ENCODE measurements at places on chromosomes 2 and 18.

DNA sequence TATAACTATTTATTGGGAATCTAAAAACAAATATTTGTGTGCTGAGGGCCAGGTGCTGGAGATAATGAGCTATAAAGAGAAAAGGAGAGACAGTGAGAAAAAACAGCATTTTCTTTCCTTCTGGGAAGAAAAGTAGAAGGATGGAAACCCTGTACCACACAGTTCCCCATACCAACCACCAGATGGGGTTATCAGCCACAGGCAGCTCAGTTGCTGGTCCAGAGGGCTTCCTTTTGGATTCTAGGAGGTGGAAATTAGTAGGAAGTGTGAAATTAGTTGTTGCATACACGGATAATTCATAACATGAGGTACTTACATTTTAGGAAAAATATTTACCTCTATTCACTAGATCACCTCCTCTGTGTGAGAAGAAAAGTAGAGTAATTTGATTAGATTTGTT, 237.0 kb upstream of the FOSL2 start:
- DNase-seq = no peak

DNA sequence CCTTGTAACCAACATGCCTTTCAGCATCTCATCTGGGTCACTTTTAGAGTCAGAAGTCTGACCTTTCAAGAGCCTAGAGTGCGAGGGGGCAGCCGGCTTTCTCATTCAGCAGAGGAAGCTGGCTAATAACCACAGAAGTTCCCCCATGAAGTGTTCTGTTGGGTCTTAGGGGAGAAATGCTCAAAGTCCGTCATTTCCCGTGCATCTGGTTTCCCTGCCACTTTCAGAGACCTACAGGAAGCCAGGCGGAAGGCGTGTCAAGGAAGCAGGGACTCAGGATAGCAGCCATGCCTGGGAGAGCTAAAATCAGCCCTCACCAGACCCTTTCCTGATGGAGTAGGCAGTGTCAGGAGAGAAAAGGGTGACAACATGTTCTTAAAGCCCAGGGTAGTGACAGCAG, 301.8 kb upstream of the ID2 start:
- DNase-seq = no peak

- no peak for DNase-seq
These were observed 39.7 kb downstream of the HS6ST1 start for GRCh38 chr2:128279009-128279408.

DNA sequence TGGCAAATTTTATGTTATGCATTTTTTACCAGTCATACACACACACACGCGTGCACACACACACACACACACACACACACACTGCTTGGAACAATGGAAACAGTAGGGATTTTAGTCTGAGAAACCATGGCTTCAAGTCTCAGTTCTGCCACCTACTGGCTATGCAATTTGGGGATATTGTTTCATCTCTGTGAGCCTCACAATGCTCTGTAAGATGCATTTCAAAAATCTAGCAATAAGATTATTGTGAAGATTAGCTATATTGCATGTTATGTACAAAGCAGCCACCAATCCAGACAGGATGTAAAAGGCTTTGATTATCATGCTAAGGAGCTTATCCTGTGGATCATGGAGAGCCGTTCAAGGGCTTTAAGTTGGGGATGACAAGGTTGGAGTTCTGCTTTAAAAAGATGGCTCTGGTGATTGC, 401.4 kb downstream of the NBAS start:
- DNase-seq = no peak

- DNase-seq = no peak
These were observed 8.7 kb upstream of the ADGRF3 start for GRCh38 chr2:26355038-26355995.

DNA sequence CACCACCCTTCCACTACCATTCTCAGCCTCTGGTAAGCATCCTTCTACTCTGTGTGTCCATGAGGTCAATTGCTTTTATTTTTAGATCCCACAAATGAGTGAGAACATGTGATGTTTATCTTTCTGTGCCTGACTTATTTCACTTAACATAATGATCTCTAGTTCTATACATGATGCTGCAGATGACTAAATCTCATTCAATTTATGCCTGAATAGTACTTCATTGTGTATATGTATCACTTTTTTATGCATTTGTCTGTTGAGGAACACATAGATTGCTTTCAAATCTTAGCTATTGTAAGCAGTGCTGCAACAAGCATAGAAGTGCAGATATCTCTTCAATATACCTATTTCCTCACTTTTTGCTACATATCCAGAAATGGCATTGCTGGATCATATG, 733.3 kb downstream of the SUCLG1 start:
- no peak for DNase-seq

GRCh38 chr2:10978090-10978670, 66.4 kb downstream of the KCNF1 start:
- DNase-seq = no peak

DNA sequence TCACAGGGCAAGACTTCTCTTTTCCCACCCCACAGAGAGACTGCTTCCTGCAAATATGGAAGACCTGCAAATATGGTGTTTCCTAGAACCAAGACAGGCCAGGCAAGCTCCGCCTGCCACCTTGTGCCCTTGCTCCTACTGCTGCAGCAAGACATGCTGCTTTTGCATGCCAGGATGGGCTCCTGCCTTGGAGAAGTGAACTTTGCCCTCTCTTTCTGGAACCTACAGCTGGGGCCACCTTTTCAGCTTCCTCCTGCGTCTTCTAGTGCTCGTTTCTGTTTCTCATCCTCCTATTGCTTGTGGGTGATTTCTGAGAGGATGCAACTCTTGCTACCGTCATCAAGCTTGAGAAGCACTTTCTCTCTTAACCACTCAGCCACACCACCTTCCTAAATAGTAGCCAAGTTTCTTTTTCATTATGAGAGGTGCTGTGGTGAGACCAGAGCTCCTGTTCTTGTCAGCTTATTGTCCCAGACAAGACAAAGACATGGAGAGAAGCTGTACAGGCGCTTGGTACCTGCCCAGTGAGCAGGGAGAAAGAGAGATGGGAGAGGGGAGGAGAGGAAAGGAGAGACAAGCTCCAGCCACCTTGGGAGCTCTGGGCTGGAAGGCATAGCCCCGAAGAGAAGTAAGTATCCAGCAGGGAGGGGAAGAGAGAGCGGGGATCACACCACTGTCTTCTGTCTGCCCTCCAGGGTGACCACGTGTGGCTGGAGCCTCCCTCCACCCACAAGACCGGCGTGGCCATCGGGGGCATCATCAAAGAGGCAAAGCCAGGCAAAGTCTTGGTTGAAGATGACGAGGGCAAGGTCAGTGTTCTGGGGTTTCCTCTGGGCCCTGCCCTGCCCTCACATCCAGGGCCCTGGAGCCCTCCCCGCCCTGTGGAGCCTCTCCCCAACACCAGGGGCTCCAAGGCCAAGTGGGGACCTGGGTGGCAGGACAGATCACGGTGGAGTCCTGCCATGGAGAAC, 28.3 kb downstream of the MYO7B start:
- DNase-seq = no peak

DNA sequence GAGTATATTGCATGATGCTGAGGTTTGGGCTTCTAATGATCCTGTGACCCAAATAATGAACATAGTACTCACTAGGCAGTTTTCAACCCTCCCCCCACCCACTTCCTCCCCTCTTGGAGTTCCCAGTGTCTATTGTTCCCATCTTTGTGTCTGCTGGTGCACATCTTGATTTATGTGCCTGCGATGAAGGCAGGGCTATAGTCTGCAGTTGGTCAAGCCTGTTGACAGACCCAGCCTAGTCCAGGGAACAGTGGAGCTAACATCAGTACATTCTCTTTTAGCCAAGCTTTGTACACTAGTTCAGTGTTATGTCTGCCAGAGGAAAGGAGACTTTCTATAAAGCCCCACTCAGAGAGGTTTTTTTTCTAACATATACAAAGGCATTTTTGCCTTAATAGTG, 287.6 kb downstream of the CPS1 start:
- no peak for DNase-seq

GRCh38 chr2:70817284-70817954, 3.0 kb downstream of the CLEC4F start:
- DNase-seq = no peak

GRCh38 chr2:85409845-85410583, at the start of gene CAPG:
Gene CAPG, minus strand, starts transcription at chr2:85410366. Its CDS starts 8,221 bp downstream, at chr2:85402145.
- peak; percentile 22 for DNase-seq

- no peak for DNase-seq
These were observed 162.9 kb upstream of the APCDD1 start for GRCh38 chr18:10291568-10291981.

GRCh38 chr2:126657148-126657635, 1.2 kb downstream of the GYPC start:
- peak; percentile 41 for DNase-seq

DNA sequence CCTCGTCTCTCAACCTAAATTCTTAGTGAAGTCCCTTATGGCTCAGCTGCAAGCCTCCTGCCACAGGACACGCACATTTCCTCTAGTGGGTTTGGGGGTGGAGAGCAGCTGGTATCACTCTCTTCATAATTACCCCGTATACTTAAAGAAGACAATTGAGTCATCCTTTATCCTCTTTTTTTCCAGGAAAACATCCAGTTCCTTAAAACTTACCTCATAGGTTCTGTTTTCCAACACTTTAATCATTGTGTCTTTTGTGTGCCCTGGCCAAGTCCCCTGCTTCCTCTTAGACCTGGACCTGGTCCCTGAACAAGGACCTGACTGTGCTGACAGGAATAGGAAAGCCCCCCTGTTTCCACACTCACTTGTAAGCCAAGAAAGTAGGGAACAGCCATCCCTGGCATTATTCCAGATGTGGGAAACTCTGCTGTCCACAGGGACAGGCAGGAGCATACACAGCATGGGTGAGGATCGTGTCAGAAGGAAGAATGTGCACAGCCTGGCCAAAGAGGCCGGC, 42.3 kb upstream of the MYO1B start:
- DNase-seq = no peak

GRCh38 chr2:240347949-240348500, 87.4 kb upstream of the GPC1 start:
- DNase-seq = no peak

DNA sequence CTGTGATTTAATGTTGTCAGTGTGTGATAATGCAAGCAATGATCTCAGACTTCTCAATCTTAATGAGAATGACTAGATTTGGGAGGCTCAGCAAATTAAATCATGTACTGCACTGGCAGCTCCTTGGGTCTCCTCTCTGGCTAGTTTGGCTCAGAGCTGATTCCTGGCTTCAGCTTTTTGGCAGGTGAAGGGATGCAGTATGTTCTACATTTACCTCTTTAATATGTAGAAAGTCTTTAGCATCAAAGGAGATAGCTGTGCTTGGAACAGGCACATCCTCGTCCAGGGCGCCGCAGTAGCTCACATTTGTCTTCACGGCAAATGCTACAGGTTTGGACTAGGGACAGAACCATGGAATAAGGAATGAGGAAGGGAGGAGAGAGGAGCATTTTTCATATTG, 52.4 kb upstream of the ARL5A start:
- no peak for DNase-seq

DNA sequence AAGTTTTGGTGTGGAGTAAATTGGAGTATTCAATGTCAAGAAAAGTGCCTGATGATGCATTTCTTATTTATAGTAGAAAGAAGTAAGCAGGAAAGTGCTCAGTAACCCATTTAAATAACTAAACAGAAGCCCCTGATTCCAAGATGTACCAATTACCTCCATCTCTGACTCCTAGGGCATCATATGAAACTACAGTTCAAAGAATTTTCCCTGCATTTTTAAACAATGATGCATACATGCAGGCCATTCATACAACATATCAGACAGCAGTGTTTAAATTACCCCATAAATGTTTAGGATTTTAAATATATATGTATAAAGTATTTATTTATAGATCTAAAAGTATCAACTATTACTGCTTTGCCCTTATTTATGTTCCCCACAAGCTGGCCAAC, 36.2 kb downstream of the FTCDNL1 start:
- DNase-seq = no peak

- DNase-seq = no peak
These were observed 40.6 kb downstream of the KIAA2012 start for GRCh38 chr2:202113571-202114142.

- peak; percentile 70 for DNase-seq
These were observed 625 bp downstream of the ARPC2 start for GRCh38 chr2:218217360-218218267.

GRCh38 chr18:76970770-76971559, 148.6 kb downstream of the ZNF236 start:
- DNase-seq = no peak

DNA sequence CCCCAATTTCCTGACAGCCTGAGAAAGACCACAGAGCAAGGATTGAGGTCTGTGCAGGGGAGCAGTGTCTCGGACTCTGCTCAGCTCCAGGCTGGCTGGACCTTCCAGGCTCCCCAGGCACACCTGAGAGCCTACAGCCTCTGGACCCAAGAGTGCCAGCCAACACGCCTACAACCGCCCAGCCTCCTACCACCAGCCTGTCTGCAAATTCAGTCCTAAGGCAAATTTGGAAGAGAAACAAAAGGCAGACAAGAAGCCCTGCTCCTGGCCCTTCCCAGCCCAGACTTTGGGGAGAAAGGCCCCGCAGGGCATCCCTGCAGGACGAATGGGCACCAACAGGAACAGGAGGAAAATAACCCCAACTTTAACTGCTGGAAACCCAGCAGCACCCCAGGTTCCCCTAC, 1.9 kb downstream of the HS6ST1 start:
- DNase-seq = no peak

- DNase-seq = no peak
These were observed 39.1 kb downstream of the ATOH8 start for GRCh38 chr2:85792783-85793441.

DNA sequence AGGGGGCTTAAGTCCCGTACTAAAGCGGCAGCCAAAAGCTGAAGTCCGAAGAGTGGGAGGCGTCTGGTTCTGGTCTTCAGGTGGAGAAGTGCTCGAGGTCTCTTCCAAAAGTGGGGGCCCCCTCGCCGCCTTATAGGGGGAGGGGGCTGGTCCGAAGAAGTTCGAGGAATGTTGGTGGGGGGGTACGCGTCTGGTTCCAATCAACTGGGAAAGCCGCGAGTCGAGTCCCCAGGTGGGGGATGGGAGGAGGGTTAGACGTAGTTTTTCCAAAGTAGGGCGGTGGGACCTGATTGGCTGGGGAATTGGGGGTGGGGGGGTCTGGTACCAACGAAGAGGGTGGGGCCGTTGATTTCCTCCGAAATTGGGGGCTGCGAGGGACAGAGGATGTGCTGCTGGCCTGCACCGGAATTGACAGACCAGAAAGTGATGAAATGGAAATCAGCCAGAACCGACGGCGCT, 594 bp downstream of the ITM2C start:
- no peak for DNase-seq

GRCh38 chr2:54465143-54465542, 9.0 kb downstream of the SPTBN1 start:
- DNase-seq = no peak

DNA sequence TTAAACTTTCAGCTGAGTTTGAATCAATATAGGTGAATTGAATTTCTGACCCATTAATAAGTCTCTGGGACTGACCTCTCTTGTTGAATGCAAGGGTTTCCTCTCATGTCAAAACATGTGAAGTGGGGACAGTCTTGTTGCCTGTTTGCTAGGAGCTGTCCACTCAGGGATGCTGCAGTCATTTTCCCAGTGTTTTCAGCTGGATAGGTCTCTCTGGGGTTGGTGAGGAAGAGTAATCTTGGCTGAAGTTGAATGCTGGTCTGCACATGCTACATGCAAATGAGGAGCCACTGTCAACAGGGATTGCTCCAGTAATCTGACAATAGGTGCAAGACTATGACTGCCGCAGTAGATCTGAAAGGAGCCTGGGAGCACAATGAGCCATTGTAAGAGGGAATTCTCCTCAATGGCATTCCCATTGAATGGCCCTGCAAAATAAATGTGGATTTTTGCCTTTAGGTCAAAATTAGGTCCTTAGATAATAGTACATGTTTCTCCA, 34.1 kb upstream of the IL1RL1 start:
- no peak for DNase-seq

All from stimulated activated CD4-positive, alpha-beta T cell treated with anti-CD3 and anti-CD28 coated beads, Interleukin-12 subunit alpha, Interleukin-12 subunit beta, amount 100 ng/mL, for 4 hours (primary cell).